ENCODE measurements at places on chromosomes 2 and 18.

DNA sequence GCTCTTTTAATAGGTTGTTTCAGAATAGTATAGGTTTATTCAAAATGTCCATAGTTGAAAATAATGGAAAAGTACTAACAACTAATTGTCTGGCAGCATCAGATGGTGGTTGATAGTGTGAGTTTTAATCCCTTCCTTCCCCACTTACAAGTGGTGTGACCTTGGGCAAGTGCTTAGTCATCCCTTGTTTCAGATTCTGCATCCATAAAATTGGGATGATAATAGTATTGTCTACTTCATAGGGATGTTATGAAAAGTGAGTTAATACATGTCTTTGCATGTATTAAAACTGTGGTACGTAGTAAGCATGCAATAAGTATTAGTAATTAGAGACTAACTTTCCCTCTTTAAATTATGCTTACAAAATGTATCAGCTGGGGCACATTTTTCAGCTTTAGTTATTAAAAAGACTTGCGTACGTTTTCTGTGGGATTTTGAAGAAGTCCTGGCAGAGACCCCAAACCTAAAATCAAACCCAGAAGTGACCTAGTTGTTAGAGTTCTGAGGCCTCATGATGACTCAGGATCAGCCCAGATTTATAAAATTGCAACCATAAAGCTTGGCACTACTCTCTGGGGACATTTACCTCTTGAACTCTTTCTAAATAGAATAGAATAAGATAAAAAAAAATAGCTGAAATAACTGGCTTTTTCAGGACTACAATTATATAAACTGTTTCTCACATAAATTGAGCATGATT lies 8.6 kb downstream of the ITGA4 start:
- DNase-seq, result no peak

DNA sequence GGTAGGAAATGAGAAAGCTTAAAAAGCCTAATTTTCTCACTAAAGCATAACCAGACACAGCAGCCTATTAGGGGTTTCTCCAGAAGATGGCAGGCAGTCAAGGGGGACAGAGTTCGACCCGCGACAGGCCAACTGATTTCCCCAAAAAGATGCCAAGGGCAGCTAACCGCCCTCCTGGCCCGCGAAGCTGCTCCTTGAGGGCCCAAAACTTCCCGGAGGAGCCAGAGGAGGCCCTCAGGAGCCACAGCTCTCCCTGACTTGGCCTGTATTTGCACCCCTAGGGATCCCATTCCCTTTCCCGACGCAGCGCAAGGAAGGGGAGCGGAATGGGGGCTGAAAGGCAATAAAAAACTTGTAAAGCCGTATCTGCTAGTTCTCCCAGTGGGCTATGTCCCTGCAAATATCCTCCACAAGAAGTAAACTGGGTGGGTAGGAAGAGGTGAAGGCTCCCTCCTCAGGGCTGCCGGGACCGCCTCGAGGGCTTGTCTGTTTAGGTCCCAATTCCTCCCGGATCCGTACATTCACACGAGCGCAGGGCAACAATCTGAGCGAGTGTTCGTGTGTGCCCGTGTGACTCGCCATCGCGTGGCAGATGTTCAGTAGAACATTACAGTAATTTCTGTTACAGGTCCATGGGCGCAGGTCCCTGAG lies 756 bp upstream of the NAGK start:
- no peak for DNase-seq

DNA sequence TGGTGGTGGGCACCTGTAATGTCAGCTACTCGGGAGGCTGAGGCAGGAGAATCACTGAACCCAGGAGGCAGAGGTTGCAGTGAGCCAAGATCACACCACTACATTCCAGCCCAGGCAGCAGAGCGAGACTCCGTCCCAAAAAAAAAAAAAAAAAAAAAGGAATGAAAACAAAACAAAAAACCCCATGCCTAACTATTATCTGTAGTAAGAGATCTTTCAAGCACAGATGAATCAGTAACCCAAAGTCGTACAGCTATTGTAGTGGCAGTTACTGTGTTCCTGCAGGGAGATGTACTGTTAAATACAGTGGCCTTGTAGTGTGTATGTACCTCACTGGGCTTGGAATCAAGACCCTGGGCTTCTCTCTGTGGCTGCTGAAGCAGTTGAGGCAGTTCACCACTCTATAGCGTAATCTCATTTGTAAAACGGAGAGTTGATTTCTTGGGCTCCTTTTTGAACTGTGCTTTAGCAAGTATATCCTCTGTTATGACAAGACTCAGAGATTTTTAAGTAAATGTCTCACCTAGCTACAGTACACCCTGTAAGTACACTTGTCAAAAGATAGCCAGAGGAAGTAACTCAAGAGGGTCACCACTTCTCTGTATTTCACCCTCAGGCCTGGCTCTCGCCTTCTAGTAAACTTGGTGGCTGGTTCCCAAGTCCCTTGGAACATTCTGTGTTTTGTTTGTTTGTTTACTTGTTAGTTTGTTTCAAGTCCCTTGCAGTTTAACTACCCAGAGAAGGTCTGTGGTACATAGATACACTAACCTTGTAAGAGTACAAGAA lies 109.6 kb upstream of the FOSL2 start:
- DNase-seq, result no peak

DNA sequence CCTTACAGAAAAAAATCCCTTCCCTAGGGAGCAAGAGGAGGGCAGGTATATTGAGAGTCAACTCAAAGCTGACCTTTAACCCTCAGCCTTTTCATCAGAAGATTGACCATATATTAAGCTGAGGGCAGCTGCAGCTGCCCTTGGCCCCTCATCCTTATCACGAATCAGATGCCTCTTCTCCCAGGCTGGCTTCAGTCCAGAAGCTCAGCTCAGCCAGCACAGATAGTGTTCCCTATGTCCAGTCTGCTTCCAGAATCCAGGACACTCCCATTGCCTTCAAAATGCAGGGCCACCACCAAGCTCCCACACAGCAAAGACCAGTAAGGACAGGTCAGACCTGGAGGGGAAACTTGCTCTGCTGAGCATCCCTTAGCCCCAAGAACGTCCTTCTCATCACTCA lies 146.1 kb downstream of the BCL11A start:
- no peak for DNase-seq

- DNase-seq, result no peak
Observed at GRCh38 chr2:3628241-3628679, 29.7 kb upstream of the ALLC start.

DNA sequence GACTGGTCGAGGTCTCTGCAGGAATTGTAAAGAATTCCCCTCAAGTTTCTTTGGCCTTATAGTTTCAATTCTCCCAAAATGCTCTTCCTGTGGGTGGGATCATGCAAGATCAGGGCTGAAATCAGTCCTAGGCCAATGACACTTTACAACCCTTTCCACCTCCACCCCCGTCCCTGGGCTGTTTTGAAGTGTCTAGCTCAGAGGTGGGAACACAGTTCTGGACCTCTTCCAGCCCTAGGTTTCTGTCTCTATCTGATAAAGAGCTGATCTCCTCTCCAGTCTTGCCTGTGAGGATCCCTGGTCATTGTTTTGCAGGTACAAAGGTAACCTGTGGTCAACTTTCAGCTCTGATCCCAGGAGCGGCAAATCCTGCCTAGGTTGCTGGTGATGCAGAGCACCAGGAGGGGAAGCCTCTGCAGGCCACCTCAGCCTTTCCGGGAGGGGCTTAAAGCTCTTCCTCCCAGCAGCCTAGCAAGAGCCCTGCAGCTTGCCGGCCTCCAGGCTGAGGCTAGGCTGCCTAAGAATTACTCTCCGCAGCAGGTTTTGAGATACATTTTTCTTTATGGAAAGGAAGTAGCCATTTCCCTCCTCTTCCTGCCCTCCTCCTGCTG lies 69.8 kb upstream of the WIPF1 start:
- no peak for DNase-seq

DNA sequence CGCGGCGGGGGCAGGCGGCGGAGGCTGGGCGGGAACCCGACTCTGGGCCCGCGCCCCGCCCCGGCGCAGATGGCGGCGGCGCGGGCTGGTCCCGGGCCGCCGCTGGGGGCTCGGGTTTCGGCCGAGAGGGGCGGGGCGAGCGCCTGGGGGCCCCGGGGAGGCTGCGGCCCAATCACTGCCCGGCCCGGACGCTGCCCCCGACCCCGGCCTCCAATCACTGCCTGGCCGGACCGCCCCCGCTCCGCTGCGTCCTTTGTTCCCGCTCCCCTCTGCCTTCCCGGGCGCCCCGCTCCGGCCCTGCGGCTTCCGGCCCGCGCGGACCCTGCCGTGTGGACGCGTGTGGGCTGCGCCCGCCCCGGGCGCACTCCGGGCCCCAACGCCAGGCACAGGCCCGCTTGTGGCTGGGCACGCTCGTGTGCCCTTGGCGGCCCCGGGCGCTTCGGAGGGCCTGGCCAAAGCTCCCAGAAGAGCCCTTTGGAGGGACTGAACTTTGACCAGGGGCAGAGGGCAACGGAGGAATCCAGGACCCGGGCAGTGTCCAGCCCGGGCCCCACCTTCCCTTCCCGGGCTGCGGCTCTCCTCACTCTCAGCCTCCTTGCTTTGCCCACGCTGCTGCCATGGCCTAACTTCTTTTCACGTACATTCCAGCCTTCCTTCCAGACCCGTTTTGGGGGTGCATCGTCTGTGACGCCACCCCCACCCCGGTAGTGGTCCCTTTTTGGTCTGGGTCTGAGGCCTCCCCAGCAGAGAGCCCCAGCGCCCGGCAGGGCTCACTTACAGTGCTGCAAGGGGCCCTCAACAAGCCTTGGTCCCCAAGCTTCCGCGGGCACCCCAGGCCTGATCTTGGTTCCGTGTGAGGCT lies 27.1 kb upstream of the PTMA start:
- no peak for DNase-seq
